ENCODE measurements at places on chromosomes 3 and 15. TPM values are rescaled to one million over a fixed set of nuclear protein-coding genes. Genes with fewer than 3 reads are reported as not detected.

The HGD gene
- 0.98 TPM for total RNA-seq

The MYRIP gene
- not detected for total RNA-seq

The COL6A5 gene
- total RNA-seq = not detected

The IDH3A gene
- 134 TPM for total RNA-seq

The TGM4 gene
- total RNA-seq = not detected

- no peaks in the 10 kb centered on the region for H3K4me1 ChIP-seq
- DNase-seq = no peak
- no peak overlapping the region for H3K27ac ChIP-seq
These were observed 32.8 kb downstream of the RIOX2 start for GRCh38 chr3:97939401-97939800.

DNA sequence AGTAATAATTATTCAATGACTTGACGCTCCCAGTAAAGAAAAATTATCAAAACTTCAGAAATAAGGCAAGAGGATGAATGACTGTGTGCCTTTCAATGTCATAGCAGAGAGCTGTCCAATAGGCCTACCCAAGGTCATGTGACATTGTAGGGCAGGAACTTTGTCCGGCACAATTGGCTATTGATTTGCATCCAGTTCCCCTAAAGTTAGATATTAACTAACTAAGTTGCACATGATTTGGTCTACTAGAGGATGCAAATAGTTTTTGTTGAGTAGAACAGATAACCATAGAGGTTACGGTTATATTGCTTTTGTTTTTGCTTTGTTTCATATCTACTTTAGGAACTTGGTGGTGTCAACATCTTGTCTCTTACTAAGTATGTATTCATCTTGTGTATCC, 127.9 kb upstream of the PFN2 start:
- H3K36me3 ChIP-seq = no peaks in the 10 kb centered on the region
- H3K4me1 ChIP-seq = no peaks in the 10 kb centered on the region

- H3K27me3 ChIP-seq = no peaks in the 10 kb centered on the region
- DNase-seq = no peak
- H3K27ac ChIP-seq = no peak overlapping the region
- H3K36me3 ChIP-seq = no peaks in the 10 kb centered on the region
- H3K4me1 ChIP-seq = peaks cover 42% of the 10 kb centered on the region
These were observed 42.3 kb downstream of the RAB8B start for GRCh38 chr15:63231706-63232105.

GRCh38 chr3:72384602-72385001, 463.6 kb downstream of the SHQ1 start:
- H3K27ac ChIP-seq = no peak overlapping the region
- no peak overlapping the region for H3K4me3 ChIP-seq
- H3K4me1 ChIP-seq = peaks cover 38% of the 10 kb centered on the region
- H3K27me3 ChIP-seq = no peaks in the 10 kb centered on the region

DNA sequence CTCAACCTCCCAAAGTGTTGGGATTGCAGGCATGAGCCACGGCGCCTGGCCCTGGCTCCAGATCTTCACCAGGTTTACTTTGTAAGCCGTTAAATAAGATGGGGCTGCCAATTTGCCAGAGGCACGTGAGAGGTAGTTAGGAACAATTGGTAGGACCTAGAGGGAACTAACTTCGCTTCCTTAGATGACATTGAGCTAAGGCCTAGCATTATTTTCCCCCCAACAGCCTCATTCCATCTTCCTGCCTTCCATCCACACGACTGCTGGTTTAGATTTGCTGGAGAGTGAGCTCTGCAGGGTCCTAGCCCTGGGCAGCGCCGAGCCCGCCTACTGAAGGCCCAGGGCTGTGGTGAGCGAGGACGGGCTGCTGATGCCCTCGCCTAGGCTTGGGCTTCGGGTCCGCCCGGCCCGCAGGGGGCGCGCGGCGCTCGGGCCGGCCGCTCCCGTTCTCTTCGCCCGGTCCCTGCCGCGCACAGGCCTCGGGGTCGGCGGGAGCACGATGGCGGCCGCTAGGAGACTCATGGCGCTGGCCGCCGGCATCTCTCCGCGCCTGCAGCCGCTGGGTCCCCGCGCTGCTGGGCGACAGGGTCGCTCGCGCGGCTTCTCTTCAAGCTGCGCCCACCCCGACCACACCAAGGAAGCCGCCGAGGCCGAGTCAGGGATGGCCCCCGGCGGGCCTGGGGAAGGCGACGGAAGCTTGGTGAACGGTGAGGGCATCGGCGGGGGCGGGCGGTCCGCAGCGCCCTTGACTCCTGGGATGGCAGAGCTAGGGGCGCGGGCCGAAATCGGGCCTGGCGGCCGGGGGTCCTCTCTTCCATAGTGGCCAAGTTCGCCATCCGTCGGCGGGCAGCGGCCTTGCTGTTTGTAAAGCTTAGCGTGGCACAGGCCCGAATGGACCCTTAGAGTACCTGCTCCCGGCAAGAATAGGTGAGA, 21.9 kb downstream of the DHX30 start:
- DNase-seq = peak; percentile 70
- peak overlapping the region; percentile 88 for H3K4me3 ChIP-seq
- H3K36me3 ChIP-seq = peaks cover 11% of the 10 kb centered on the region
- H3K27me3 ChIP-seq = no peaks in the 10 kb centered on the region
- H3K27ac ChIP-seq = peak overlapping the region; percentile 91

- no peaks in the 10 kb centered on the region for H3K27me3 ChIP-seq
- H3K27ac ChIP-seq = no peak overlapping the region
- H3K4me1 ChIP-seq = no peaks in the 10 kb centered on the region
- no peak overlapping the region for H3K4me3 ChIP-seq
- peaks cover 14% of the 10 kb centered on the region for H3K36me3 ChIP-seq
These were observed 13.3 kb downstream of the FBXO22 start for GRCh38 chr15:75916978-75917377.

GRCh38 chr3:62242831-62243509, 130.4 kb downstream of the FEZF2 start:
- H3K27ac ChIP-seq = no peak overlapping the region
- H3K4me3 ChIP-seq = no peak overlapping the region
- no peaks in the 10 kb centered on the region for H3K36me3 ChIP-seq
- H3K27me3 ChIP-seq = no peaks in the 10 kb centered on the region
- DNase-seq = no peak
- no peaks in the 10 kb centered on the region for H3K4me1 ChIP-seq

GRCh38 chr3:117630469-117630868, 920.9 kb downstream of the TUSC7 start:
- H3K27ac ChIP-seq = no peak overlapping the region
- DNase-seq = no peak
- H3K4me3 ChIP-seq = no peak overlapping the region
- no peaks in the 10 kb centered on the region for H3K36me3 ChIP-seq

GRCh38 chr15:68666120-68666811, 87.5 kb downstream of the CORO2B start:
- no peak for DNase-seq
- H3K4me1 ChIP-seq = no peaks in the 10 kb centered on the region
- no peaks in the 10 kb centered on the region for H3K27me3 ChIP-seq
- no peak overlapping the region for H3K4me3 ChIP-seq
- no peak overlapping the region for H3K27ac ChIP-seq

GRCh38 chr15:80709542-80709941, 14.4 kb downstream of the ABHD17C start:
- DNase-seq = no peak
- H3K27me3 ChIP-seq = no peaks in the 10 kb centered on the region
- no peak overlapping the region for H3K4me3 ChIP-seq
- H3K4me1 ChIP-seq = no peaks in the 10 kb centered on the region
- no peaks in the 10 kb centered on the region for H3K36me3 ChIP-seq

- no peaks in the 10 kb centered on the region for H3K36me3 ChIP-seq
- peaks cover 16% of the 10 kb centered on the region for H3K4me1 ChIP-seq
- H3K4me3 ChIP-seq = no peak overlapping the region
- no peak for DNase-seq
- H3K27ac ChIP-seq = no peak overlapping the region
These were observed 27.6 kb downstream of the RUBCN start for GRCh38 chr3:197709135-197709534.

- no peaks in the 10 kb centered on the region for H3K27me3 ChIP-seq
- no peaks in the 10 kb centered on the region for H3K4me1 ChIP-seq
- DNase-seq = no peak
- no peak overlapping the region for H3K27ac ChIP-seq
- no peaks in the 10 kb centered on the region for H3K36me3 ChIP-seq
These were observed 195.9 kb downstream of the TP63 start for GRCh38 chr3:189827108-189827507.

GRCh38 chr15:59131456-59131855, 26.5 kb downstream of the CCNB2 start:
- no peak for DNase-seq
- H3K36me3 ChIP-seq = no peaks in the 10 kb centered on the region
- no peaks in the 10 kb centered on the region for H3K27me3 ChIP-seq

DNA sequence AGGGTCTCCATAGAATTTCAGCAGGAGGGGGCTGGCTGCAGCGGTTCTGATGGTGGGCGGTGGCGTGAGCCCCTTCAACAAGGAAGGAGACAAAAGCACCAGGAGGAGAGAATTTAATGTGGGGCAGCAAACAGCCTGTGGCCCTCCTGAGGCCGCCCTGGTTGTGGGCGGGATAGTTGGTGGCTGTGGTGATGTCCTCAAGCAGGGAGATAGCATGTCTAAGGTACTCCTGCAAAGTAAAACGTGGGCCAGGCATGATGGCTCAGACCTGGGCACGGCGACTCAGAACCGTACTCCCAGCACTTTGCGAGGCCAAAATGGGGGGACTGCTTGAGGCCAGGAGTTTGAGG, 94.0 kb downstream of the LRRK1 start:
- H3K4me1 ChIP-seq = peaks cover 5% of the 10 kb centered on the region
- H3K4me3 ChIP-seq = no peak overlapping the region
- H3K27ac ChIP-seq = no peak overlapping the region
- H3K27me3 ChIP-seq = no peaks in the 10 kb centered on the region
- no peaks in the 10 kb centered on the region for H3K36me3 ChIP-seq

- H3K4me3 ChIP-seq = no peak overlapping the region
- no peak for DNase-seq
- H3K27ac ChIP-seq = no peak overlapping the region
- no peaks in the 10 kb centered on the region for H3K4me1 ChIP-seq
- H3K27me3 ChIP-seq = no peaks in the 10 kb centered on the region
- H3K36me3 ChIP-seq = no peaks in the 10 kb centered on the region
These were observed 78.3 kb downstream of the WNT7A start for GRCh38 chr3:13801361-13802204.

GRCh38 chr3:32383136-32383711, 8.4 kb upstream of the CMTM7 start:
- H3K4me3 ChIP-seq = no peak overlapping the region
- DNase-seq = no peak
- H3K27me3 ChIP-seq = no peaks in the 10 kb centered on the region
- no peaks in the 10 kb centered on the region for H3K36me3 ChIP-seq

DNA sequence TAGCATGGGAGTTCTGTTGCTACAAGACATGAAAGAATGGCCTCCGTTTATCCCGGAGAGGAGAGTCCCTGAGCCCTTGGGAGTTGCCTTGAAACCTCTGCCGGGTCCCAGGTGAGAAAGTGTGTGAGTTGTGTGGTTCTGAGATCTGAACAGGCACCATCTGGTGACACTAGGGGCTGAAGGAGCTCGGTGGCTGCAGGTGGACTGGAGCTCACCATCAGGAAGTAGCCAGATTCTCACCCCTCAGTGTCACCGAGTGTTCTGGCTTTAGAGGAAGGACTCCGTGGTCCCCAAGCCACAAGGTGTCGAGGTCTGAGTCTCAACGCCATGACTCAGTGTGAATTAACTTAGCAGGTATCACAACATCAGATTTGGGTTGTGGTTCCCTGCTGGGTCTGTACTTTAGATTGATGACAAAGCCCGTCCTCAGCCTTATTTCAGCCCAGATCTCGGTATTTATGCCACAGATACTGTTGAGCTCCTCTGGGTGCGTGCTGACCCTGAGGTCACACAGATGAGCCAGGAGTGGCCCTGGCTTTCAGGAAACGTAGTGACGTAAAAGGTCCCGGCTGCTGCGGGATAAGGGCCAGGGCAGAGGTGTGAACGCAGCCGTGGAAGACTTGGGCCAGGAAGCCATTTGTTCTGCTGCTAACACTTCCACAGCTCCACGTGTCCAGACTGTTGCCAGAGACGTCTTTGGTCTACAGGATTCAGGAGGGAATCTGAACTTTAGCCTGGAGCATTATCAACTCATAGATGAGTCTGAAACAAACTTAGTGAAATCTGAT, 54.4 kb downstream of the PGPEP1L start:
- H3K27ac ChIP-seq = no peak overlapping the region
- no peaks in the 10 kb centered on the region for H3K4me1 ChIP-seq
- DNase-seq = no peak
- H3K4me3 ChIP-seq = no peak overlapping the region
- H3K36me3 ChIP-seq = peaks cover 6% of the 10 kb centered on the region

- DNase-seq = no peak
- no peak overlapping the region for H3K27ac ChIP-seq
- no peaks in the 10 kb centered on the region for H3K36me3 ChIP-seq
- H3K4me3 ChIP-seq = no peak overlapping the region
- H3K4me1 ChIP-seq = no peaks in the 10 kb centered on the region
These were observed 249.5 kb upstream of the AZI2 start for GRCh38 chr3:28598165-28598564.

DNA sequence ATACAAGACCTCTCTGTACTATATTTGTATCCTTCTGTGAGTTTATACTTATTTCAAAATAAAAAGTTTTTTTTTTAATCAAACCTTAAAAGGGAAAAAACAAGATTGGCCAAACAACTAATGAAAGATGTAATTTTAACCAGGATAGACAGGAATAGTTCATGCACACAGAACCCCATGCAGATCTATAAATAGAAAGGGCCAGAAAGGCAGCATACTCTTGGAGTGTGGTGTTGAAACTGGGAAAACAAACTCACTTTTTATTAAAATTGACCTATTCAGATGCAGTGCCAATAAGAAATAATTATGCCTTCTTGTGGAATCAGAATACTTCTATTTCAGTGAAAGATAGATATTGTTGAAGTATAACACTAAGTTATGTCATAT, 204.6 kb downstream of the PLCL2 start:
- no peak overlapping the region for H3K4me3 ChIP-seq
- no peaks in the 10 kb centered on the region for H3K27me3 ChIP-seq
- H3K4me1 ChIP-seq = peaks cover 34% of the 10 kb centered on the region
- peaks cover 15% of the 10 kb centered on the region for H3K36me3 ChIP-seq
- H3K27ac ChIP-seq = no peak overlapping the region
- DNase-seq = no peak

DNA sequence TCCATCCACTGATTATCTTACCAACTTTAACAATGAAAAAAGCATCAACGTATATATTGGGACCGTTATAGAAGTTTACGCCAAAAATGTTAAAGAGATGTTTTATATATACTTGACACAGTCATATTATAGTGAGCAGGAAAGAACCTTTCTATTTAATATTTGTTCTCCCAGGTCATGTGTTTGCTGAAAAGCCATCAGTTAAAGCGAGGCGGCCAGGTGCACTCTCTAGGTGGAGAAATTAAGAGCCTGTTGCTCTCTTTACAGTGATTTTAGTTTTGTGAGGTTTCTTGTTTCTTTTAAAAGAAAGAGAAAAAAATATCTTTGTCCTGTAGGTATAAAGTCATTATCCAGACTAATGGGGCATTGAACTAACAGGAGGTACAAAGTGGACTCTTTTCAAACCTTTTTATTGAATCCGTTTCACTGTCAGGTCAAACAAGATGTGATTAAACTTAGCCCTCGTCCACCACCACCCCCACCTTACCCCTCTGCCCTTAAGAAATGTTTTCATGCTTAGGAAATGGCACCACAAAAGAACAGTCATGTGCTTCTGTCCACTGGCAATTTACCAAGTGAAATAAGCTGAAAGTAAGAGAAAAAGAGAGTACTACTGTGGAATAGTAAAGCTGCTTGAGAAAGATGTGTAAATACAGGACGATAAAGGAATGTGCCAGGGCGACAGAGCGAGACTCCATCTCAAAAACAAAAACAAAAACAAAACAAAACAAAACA, 279.9 kb downstream of the PTPRG start:
- H3K27ac ChIP-seq = no peak overlapping the region
- no peaks in the 10 kb centered on the region for H3K36me3 ChIP-seq
- H3K4me1 ChIP-seq = no peaks in the 10 kb centered on the region
